Upper lobe of left lung (tissue), 6 donors: ENCODE measurements at places on chromosomes 3 and 15.

DNA sequence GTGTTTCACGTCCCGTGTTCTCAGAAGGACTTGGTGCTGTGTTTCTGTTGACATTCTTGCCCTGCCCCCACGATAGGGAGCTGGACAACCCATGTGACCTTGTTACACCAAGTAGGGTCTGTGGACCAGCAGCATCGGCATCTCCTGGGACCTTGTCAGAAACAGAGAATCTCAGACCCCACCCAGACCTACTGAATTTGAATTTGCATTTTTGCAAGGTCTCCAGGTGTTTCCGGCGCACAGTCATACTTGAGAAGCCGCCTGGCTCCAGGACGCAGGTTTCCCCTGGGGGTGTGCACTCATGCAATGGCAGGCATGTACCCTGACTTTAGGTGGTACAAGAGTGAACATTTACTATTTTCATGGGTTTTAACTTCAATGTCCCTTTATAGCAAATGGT, 117.9 kb downstream of the TLE3 start:
- H3K27me3 ChIP-seq = no peaks in the 10 kb centered on the region
- no peak overlapping the region for H3K27ac ChIP-seq
- no peak for DNase-seq
- no peaks in the 10 kb centered on the region for H3K4me1 ChIP-seq
- H3K4me3 ChIP-seq = no peak overlapping the region
- no peaks in the 10 kb centered on the region for H3K36me3 ChIP-seq

- peak overlapping the region; percentile 22 for H3K4me3 ChIP-seq
- peaks cover 28% of the 10 kb centered on the region for H3K4me1 ChIP-seq
- no peaks in the 10 kb centered on the region for H3K36me3 ChIP-seq
- no peaks in the 10 kb centered on the region for H3K27me3 ChIP-seq
- H3K27ac ChIP-seq = no peak overlapping the region
Observed at GRCh38 chr3:195106418-195106906, 164.5 kb downstream of the XXYLT1 start.

- no peaks in the 10 kb centered on the region for H3K27me3 ChIP-seq
- no peak overlapping the region for H3K27ac ChIP-seq
- peaks cover 4% of the 10 kb centered on the region for H3K4me1 ChIP-seq
- no peaks in the 10 kb centered on the region for H3K36me3 ChIP-seq
Observed at GRCh38 chr3:105499961-105500360, 133.3 kb downstream of the ALCAM start.

GRCh38 chr15:77840991-77841775, 208.5 kb upstream of the LINGO1 start:
- no peaks in the 10 kb centered on the region for H3K4me1 ChIP-seq
- H3K4me3 ChIP-seq = no peak overlapping the region
- no peak for DNase-seq
- no peaks in the 10 kb centered on the region for H3K27me3 ChIP-seq
- H3K27ac ChIP-seq = no peak overlapping the region
- H3K36me3 ChIP-seq = no peaks in the 10 kb centered on the region

GRCh38 chr15:67063689-67064606, 1.5 kb upstream of the SMAD3 start:
- peaks cover 40% of the 10 kb centered on the region for H3K4me1 ChIP-seq
- peak; percentile 72 for DNase-seq
- H3K27me3 ChIP-seq = no peaks in the 10 kb centered on the region
- H3K36me3 ChIP-seq = no peaks in the 10 kb centered on the region
- H3K4me3 ChIP-seq = peak overlapping the region; percentile 79
- peak overlapping the region; percentile 91 for H3K27ac ChIP-seq

GRCh38 chr3:195245531-195245951, 25.4 kb downstream of the XXYLT1 start:
- H3K36me3 ChIP-seq = no peaks in the 10 kb centered on the region
- H3K4me1 ChIP-seq = peaks cover under 1% of the 10 kb centered on the region
- H3K4me3 ChIP-seq = no peak overlapping the region
- H3K27ac ChIP-seq = no peak overlapping the region

GRCh38 chr3:141365201-141365600, 3.1 kb upstream of the ZBTB38 start:
- peaks cover 38% of the 10 kb centered on the region for H3K4me1 ChIP-seq
- H3K36me3 ChIP-seq = no peaks in the 10 kb centered on the region
- peak overlapping the region; percentile 92 for H3K27ac ChIP-seq
- no peaks in the 10 kb centered on the region for H3K27me3 ChIP-seq
- no peak overlapping the region for H3K4me3 ChIP-seq

- no peak overlapping the region for H3K27ac ChIP-seq
- H3K36me3 ChIP-seq = no peaks in the 10 kb centered on the region
- DNase-seq = peak; percentile 59
Observed at GRCh38 chr15:74180881-74181602, 7.5 kb downstream of the ISLR start.
